ENCODE measurements at places on chromosomes 12 and 14.
A peak's percentile ranks its signal among the peaks of the same experiment; 100 is the strongest.

- no peak for DNase-seq
Observed at GRCh38 chr14:70811578-70811977, 2.3 kb upstream of the MAP3K9 start.

DNA sequence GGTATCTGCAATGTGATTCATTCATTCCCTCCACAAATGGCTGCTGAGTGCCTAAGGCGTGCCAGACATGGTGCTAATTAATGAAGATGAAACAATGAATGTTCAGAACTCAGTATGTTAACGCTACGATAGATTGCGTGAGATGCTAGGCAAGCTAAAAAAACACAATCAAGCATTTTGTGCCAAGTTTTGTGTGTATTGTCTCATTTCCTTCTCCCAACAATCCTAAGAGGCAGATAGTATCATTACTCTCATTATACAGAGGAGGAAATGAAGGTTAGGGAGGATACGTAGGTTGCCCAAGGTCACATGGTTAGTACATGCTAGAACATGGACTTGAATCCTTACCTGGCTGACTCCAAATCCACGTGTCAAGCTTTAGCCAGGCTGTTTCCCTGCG, 264.4 kb downstream of the EFCAB11 start:
- no peak for DNase-seq

- DNase-seq: no peak
Observed at GRCh38 chr14:105322791-105323556, 8.4 kb downstream of the PACS2 start.

GRCh38 chr14:99875836-99876235, 82.6 kb downstream of the EML1 start:
- DNase-seq: no peak

GRCh38 chr12:101670007-101670671, 27.3 kb upstream of the CHPT1 start:
- DNase-seq: peak; percentile 62

DNA sequence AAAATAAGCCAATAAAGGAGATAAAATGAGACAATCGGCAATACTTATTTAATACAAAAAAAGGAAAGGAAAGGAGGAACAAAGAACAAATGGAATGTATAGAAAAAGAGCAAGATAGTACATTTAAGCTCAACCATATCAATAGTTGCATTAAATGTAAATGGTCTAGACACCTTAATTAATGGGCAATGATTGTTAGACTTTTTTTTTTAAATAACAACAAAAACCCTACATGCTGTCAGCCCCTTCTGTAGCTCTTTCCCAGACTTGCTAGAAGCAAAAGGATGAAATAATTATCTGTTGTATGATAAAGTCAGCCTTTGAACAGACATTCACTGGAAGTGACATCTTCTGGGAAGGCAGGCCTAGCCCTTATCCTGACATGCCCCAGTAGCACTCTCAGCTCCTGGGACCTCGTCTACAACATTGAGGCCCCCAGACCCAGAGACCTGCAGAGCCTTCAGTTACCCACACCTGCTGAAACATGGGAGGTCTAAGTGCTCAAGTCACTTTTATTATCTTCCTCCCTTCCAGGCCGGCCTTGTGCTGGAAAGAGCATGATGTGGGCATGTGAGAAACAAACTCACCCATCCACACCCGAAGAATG, 13.4 kb downstream of the SIVA1 start:
- DNase-seq: no peak

DNA sequence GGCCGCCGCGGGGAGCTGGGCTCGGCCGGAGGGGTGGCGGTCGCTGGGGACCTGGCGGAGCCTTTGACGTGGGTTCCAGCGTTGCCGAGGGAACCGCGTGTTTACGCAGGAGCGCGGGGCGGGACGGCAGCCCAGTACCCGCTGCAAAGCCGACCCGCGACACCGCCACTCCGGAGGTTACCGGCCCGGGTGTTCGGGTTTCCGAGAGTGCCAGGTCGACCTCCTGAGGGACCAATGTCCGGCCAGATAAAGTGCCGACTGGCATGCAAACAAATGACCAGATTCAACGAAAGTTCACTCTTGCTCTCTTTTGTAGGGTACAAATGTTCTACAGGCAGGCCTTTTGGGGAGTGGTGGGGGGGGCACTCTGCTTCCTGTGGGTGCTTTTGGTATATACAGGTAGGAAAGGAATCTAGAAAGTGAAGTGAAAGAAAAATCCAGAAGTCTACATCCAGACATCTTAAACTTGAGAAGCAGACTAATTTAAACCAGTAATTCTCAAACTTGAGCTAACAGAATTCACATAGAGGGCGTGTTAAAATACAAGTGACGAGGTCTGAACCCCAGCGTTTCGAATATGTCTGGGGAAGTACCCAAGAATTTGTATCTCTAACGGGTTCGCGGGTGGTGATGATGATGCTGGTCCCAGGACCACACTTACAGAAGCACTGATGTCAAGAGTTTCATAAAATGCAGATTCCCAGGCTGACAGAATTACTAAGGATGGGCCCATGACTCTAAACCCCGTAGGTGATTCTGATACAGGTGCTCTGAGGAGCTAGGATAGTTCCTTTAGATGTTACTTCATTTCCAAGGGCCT, at the start of gene GPR135:
TSS of gene GPR135 (minus strand) at position 65 of the 820 bp plus-strand sequence. CDS start 154 bp downstream, outside the sequence.
- DNase-seq: no peak

DNA sequence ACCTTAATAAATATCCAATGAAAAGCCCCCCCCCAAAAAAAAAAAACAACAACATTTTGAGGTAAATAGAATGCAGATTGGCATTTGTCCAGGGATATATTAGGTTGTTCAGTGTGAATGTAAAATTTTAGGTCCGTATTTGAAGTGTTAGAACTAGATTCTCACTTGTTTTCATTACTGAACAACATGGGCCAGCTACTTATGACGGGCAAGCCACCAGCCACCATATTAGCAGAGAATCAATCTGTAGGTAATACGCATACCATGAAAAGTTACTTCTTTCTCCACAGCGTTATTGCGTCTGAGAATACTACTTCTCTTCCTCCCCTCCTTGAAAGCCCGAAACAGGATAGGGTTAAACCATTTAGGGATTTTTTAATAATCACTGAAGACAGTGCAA, 5.4 kb downstream of the FLRT2 start:
- no peak for DNase-seq
